AG08396 (cell line): ENCODE measurements at places on chromosomes 3 and 15.

DNA sequence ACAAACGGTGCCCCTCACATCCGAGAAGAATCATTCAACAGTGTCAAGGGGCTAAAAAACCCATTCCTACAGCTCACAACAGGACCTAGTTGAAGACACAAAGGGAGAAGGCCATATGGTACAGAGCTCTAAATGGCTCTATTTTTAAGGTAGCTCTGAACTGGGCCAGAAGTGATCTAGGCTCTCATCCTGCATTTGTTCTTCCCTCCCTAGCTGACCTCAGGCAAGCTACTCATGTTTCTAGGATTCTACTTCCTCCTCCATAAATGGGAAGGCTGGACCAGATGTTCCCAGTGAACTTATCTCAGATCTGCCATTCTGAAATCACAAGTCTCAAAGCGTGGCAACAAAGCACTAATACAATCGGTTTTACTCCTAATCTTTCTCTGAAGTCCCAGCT is 62.3 kb downstream of the CPNE4 start:
- no peak for DNase-seq

GRCh38 chr3:37400945-37401344 is 226.6 kb upstream of the LRRFIP2 start:
- no peak for DNase-seq

DNA sequence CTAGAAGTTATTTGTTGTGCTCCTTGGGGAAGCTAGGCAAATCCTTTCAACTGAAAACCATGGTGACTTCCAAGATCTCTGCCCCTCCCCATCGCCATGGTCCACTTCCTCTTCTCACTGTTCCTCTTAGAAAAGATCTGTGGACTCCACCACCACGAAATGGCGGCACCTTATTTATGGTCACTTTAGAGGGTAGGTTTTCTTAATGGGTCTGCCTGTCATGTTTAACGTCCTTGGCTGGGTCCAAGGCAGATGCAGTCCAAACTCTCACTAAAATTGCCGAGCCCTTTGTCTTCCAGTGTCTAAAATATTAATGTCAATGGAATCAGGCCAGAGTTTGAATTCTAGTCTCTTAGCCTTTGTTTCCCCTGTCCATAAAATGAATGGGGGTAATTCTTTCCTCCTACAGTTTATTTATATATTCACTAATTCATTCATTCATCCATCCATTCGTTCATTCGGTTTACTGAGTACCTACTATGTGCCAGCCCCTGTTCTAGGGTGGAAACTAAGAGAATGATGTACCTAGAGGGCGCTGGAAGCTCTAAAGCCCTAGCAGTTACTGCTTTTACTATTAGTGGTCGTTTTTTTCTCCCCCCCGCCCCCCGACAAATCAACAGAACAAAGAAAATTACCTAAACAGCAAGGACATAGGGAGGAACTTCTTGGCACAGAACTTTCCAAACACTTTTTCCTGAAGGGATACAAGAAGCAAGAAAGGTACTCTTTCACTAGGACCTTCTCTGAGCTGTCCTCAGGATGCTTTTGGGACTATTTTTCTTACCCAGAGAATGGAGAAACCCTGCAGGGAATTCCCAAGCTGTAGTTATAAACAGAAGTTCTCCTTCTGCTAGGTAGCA is 657 bp downstream of the PATL2 start:
- DNase-seq, result no peak

DNA sequence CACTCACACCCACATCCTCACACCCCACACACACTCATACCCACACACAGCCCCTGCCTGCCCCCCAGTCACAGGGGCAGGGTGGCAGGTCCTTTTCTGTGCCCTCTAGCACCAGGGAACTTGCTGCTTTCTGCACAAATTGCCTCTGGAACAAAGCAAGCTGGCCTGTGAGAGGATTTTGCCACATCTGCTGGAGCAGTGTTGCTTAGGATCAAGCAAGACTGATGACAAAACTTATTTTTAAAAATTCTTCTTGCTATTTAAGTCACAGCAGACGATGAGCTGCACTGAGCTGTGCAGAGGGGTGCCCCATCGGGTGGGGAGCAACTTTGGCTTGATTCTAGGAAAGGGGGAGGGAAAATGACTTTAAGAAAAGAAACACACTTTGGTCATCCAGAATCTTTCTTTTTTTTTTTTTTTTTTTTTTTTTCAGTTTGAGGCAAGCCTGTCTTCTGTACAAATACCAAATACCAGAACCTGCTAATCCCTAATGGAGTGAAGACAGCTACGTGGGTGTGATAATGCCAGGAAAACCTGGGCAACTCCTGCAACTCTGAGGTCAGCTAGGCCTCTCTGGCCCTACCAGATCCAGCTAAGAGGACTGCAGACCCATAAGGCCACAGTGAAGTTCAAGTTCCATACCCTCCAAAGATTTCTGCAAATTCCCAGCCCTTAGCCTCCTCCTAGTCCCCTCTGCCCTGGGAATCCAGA is 195.3 kb downstream of the ABHD5 start:
- no peak for DNase-seq

DNA sequence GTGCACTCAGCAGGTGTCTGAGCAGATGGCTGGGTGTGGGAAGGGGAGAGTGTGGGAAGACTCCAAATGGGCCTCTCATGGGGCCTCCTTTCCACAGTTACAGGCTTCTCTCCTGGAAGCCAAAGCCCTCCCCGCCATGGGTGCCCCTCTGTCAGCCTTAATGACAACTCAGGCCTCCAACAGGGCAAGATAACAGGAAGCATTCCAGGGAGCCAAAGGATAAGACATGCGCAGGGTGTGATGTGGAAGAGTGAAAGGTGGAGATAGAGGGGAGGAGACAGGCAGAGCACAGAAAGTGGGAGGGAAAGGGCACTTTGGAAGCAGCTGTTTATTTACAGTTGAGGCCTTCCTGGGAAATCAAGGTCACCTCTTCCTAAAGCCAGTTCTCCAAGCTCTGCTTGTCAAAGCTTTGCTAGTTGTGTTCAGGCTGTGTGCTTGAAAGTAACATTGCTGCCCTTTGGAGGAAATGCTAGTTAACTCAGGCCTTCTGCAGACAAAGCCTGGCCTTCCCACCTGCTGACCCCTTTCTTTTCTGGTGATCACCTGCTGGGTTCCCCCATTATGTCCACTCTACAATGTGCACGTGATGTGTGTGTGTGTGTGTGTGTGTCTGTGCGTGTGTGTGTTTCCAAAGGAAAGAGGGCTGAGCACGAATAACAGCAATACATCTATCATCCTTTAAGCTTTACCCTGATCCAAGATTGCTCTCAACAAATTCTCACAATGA is 35.2 kb upstream of the SMAD3 start:
- no peak for DNase-seq

DNA sequence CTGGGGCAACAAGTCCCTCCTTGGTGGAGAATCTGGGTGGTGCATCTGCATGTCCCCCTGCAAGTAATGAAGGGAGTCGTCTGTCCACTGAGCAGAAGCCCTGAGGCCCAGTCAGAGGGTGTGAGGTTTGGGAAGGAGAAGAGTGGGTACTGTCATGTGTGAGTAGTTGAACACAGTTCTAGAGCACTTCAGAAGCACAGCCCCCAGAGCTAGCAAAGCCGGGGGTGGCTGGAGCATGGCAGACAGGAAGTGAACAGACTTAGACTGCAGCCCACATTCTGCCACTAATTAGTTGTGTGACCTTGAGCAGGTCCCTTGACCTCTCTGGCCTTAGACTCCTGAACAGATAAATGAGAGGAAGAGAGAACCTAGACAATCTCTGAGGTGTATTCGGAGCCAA is 207.6 kb downstream of the UACA start:
- DNase-seq, result no peak

DNA sequence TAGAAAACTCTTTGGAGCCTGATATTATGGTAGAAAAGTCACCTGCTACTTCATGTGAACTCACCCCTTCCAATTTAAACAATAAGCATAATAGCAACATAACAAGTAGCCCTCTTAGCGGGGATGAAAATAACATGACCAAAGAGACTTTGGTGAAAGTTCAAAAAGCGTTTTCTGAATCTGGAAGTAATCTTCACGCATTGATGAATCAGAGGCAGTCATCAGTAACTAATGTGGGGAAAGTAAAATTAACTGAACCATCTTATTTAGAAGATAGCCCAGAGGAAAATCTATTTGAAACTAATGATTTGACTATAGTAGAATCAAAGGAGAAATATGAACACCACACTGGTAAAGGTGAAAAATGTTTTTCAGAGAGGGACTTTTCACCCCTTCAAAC is 5.1 kb upstream of the SCG5 start:
- DNase-seq, result no peak

DNA sequence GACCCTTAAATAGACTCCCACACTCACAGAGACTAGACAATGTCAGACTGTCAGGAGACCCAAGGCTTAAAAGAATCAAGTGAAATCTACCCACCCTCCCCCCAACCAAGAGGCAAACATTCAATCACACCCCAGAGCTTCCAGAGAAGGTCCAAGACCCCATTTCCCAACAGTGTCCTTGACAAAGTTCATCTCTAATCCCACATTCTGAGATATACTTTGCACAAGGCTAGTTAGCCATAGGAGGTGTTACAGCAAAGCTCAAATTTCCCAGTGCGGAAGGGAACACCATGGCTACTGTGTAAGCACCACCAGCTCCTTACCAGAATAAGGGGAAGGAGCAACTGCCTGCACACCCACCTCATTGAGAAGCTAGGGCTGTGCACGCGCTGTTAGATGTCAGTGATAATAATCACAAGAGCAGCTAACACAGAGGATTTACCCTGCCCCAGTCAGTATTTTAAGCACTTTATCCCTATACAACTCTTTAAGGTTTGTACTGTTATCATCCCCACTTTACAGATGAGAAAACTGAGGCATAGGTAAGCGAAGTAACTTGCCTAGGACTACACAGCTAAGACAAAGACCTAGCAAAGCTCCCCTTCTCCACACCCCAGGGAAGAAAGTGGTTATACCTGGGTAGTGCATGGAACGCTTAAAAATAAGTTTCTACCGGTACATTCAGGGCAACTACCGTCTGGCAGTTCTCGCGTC is 17.3 kb downstream of the SPATA12 start:
- no peak for DNase-seq

DNA sequence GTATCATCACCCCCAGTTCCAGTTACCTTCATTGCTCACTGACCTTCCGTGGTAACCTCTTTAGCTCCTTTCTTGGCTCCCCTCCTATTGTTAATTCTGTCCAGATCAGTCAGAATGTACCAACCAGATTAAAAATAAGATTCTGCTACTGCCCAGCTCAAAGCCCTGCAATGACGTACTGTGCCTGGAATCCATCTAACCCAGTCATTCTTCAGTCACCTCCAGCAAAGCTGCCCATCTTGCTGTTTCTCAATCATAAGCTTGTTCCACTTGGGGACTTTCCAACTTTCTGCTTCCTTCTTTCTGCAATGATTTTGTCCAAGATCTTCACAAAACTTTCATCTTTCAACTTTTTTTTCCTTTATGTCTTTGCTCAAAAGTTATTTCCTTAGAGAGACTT is 512.0 kb upstream of the ZNF385D start:
- peak; percentile 9 for DNase-seq

GRCh38 chr3:105611304-105612192 is 244.8 kb downstream of the ALCAM start:
- DNase-seq, result no peak

- DNase-seq, result no peak
These were observed 10.8 kb downstream of the ITGA11 start for GRCh38 chr15:68421115-68421551.

- DNase-seq, result no peak
These were observed 263.5 kb downstream of the NFKBIZ start for GRCh38 chr3:102112704-102113230.

GRCh38 chr15:39181056-39181747 is 399.7 kb upstream of the THBS1 start:
- DNase-seq, result no peak

- no peak for DNase-seq
These were observed 1018.2 kb downstream of the DIPK2A start for GRCh38 chr3:144989807-144990206.

DNA sequence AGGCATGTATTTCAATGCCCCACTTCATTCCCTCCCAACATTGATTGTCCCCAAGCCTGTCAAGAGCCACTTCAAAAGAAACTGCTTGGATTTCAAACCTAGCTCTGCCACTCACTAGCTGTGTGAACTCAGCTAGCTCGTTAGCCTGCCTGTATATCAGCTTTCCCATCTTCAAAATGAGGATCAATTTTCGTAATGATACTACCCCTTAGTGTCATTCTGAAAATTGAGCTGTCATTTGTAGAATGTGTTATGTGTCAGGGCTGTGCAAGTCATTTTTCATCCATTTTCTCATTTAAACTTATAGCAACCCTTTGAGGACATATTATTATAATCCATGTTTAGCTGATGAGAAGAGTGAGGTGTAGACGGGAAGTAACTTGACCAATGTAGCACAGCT is 88.6 kb downstream of the TRIM42 start:
- DNase-seq, result no peak
